NCI-H774 (cell line): ENCODE measurements at places on chromosomes 1 and 21.

DNA sequence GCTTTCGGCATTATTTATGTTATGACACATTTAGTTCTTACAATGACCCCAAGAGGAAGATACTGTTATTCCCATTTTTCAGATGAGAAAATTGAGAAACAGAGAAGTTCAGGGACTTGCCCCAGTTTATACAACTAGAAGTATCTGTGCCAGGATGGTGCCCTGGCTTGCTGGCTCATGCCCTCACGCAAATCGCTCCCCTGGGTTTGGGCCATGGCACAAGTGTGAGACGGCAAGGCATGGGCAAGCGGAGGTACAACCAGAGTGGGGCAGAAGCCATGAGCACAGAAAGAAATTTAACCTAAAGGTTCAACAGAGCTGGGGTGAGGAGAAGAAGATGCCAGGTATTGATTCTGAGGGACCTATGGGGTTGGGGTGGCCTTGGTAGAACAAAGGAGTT lies 469.8 kb downstream of the DSCAM start:
- no peak for DNase-seq

DNA sequence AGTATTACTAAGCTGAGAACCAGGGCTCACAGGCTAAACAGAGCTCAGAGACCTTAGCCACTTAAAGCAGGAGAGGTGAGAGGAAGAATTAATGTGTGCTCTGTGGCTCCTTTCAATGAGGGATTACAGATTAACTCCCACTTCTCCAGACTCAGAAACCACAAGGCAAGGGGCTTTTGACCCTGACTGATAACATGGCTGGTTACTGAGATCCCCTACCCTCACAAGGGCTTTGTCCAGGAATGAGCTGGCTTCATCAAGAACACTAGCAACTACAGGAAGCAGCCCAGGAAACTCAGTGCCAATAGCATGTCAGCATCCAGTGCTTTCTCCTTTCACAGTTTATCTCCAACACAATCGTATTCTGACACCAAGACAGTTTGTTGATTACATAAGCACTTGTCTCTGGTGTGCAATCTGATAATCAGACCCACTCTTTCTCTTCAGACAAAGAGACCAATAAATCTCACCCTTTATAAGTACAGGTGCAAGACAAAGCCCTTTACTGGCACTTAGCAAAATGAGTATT lies 38.8 kb downstream of the ERI3 start:
- DNase-seq, result peak; percentile 67

GRCh38 chr1:87284456-87285240 lies 44.0 kb upstream of the LMO4 start:
- DNase-seq, result no peak

DNA sequence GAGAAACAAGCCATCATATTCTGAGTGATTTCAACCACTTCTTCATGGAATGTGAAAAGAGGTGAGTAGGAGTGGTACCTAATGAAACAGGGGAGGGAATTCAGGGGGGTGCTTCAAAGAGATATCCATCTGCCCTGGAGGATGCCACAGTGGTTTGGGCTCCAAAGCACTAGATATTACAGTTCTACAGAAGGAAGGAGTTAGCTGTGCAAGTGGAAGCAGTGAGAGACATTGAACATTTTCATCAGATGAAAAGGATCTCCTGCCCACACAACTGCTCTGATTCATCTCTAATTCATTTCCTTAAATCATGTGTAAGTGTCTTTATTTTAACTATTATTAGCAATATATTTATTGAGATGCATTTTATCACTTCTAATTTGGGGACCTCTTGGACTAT lies 2.8 kb upstream of the RGS5 start:
- no peak for DNase-seq

GRCh38 chr1:154433161-154433764 lies 28.1 kb downstream of the IL6R start:
- DNase-seq, result no peak

- DNase-seq, result no peak
These were observed 85.4 kb upstream of the CD53 start for GRCh38 chr1:110787328-110788071.

- DNase-seq, result no peak
These were observed 299.8 kb downstream of the MRPL39 start for GRCh38 chr21:25307489-25307888.

GRCh38 chr1:31943546-31944184 lies 5.5 kb upstream of the PTP4A2 start:
- no peak for DNase-seq

DNA sequence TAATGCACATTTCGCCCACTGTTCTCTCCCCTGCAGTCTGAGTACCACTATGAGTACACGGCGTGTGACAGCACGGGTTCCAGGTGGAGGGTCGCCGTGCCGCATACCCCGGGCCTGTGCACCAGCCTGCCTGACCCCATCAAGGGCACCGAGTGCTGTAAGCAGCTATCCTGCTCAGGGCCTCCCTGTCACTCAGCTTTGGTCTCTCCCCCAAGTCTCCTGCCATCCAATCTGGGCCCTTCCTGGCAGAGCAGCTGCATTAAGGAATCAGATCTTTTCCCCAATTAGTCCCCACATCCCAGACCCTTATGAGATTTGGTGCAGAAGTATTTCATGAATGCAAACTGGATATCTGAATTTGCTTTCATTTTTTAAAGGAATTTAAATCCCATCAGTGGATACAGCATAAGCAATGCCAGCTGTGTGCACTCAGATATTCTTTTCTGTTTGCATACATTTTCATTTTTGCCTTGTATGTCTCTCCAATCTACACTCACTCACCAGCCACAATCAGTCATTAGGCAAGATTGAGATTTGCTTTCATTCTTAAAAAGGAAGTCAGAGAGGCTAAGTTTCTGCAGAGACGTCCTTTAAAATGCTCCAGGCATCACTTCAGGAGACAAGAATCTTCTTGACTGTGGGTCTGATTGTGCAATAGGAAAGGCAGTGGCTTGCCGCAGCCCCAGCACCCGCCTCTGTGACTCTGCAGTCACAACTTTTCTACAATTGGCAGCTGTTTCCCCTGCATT lies 48.1 kb downstream of the ELAPOR1 start:
- no peak for DNase-seq

DNA sequence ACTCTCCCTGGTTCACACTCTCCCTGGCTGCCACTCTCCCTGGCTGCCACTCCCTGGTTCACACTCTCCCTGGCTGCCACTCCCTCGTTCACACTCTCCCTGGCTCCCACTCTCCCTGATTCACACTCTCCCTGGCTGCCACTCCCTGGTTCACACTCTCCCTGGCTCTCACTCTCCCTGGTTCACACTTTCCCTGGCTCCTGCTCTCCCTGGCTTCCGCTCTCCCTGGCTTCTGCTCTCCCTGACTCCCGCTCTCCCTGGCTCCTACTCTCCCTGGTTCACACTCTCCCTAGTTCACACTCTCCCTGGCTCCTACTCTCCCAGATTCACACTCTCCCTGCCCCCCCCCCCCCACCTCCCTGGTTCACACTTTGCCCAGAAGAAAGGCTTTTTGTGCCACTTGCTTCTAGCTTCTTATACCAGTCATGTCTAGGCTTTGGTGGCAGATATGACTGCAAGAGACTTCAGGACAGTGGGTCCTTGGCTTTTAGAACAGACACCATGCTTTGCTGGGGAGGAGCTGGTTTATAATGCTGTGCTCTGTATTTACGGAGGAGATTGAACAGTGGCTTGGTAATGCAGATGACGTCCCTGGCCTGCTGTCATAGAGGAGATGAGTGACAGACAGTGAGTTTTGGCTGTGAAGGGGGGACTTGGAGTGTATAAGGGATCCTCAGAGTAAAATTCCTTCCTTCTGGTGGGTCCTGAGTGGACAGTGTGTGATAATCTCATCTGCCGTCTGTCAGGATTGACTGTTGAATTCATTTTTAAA lies 17.0 kb downstream of the COQ8A start:
- no peak for DNase-seq

GRCh38 chr1:53446051-53446450 lies 13.1 kb upstream of the DMRTB1 start:
- DNase-seq, result no peak

- DNase-seq, result no peak
These were observed 246.4 kb downstream of the PBX1 start for GRCh38 chr1:164805399-164805798.

DNA sequence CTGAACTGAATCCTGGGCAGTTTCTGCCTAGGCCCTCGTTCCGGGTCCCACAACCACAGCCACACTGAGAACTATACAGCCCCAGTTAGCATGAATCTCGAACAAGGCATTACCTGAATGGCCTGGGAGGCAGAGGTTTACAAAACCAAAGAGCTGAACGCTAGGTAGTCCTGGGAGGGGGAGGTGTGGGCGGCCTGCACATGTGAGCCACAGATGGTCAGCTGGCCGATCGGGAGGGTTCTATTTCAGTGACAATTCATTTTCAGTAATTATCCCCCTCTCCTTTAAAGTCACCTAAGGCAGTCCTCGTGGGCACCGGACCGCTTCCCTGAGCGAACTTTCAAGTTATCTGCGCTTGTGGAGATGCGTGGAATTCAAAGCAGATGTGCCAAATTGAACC lies 111.9 kb downstream of the GLIS1 start:
- DNase-seq, result no peak

DNA sequence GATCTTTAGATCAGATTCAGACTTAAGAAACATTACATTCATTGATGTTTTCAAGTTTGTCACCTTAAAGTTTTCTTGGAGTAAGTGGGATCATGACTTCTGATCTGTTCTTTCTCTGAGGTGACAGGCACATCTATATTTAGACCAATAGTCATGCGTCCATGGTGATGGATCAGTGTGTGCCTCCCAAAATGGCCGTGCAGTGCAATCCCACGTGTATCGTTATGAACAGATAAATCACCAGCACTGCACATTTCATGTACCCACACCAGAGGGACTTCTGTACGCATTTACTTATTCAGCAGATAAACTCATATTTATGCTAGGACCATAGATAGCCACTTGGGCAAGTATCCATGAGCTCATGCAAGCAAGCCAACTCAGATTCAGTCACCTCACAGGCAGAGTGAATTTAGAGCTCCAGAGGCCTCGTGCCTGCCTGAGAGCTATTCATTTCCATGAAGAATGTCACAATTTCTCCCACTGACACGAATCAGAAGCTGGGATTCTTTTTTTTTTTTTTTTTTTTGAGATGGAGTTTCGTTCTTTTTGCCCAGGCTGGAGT lies 13.9 kb upstream of the WDR26 start:
- no peak for DNase-seq

DNA sequence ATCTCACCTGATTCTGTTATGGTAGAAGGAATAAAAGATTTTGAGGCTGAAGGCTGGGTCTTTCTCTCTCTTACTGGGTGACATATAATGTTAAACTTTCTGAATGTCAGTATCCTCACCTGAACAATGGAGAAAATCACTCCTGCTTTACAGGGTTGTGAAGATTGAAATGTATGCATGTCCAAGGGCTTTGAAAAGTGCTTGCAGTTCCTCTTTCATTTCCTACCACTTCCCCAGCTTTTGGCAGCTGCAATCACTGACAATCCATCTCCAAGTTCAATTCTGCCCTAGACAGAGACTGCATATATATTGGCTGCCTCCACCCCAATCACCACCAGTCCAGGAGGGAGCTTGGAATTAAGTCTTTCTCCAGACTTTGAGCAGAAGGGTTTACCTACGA lies 39.8 kb downstream of the FAM78B start:
- DNase-seq, result no peak

DNA sequence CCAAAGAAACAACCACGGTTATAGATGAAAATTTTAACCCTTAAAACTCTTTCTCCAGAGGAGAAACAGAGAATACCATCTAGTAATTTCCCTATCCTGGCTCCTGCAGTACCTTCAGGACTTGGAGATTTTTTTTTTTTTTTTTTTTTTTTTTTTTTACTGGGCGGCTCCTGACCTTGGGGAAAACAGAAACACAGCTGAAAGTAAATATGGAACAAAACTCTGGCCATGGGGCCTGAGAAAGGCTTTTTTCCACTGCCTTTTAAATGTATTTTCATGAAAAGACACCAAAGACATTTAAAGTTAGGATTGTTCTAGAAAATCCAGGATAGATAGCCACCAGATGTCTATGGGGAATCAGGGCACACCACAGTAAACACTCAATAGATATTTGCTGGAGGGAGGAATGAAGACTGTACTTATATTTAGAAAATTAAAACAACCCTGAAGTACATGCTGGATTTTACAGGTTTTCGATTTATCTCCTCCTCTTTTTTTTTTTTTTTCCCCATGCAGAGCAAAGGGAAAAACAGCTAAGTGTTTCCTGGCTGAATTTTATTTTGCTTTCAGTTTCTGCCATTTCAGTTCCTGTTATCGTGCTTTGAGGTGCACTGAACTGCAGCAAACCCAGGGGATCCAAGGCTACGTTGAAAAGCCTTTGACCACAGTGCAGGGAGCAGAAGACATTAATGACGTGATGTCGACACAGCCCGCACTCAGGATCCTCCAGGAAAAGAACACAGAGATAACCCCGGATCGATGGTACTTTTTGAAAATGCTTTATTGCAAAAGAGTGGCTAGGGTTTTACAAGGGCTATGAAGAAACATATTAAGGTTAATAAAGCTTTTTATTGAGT lies 35.7 kb upstream of the CNN3 start:
- no peak for DNase-seq

DNA sequence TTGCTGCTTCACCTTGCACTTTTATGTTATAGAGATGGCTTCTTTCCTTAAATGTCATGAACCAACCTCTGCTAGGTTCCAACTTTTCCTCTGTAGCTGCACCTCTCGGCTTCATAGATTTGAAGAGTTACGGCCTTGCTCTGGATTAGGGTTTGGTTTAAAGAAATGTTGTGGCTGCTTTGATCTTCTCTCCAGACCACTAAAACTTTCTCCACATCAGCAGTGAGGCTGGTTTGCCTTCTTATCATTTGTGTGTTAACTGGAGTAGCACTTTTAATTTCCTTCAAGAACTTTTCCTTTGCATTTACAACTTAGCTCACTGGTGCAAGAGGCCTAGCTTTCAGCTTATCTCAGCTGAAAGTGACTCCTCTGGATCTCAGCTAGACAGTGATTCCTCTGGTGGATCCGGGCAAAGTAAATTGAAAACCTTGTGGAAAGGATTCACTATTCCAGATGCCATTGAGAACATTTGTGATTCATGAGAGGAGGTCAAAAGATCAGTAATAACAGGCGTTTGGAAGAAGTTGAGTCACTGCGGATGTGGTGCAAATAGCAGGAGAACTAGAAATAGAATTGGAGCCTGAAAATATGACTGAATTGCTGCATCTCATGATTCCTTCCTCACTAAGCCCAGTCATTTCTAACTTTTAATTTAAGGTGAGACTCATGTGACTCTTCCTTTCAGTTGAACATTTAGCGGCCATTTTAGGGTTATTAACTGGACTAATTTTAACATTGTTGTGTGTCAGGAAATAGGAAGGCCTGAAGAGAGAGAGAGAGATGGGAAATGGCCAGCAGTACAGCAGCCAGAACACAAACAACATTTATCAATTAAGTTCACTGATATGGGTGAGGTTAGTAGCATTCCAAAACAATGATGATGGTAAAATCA lies 16.2 kb upstream of the RGS1 start:
- no peak for DNase-seq
